ENCODE measurements at places on chromosomes 1 and 21. TPM values are rescaled to one million over a fixed set of nuclear protein-coding genes. Genes with fewer than 3 reads are reported as not detected.

The SHISA4 gene
- 75.8 TPM for polyA plus RNA-seq

DNA sequence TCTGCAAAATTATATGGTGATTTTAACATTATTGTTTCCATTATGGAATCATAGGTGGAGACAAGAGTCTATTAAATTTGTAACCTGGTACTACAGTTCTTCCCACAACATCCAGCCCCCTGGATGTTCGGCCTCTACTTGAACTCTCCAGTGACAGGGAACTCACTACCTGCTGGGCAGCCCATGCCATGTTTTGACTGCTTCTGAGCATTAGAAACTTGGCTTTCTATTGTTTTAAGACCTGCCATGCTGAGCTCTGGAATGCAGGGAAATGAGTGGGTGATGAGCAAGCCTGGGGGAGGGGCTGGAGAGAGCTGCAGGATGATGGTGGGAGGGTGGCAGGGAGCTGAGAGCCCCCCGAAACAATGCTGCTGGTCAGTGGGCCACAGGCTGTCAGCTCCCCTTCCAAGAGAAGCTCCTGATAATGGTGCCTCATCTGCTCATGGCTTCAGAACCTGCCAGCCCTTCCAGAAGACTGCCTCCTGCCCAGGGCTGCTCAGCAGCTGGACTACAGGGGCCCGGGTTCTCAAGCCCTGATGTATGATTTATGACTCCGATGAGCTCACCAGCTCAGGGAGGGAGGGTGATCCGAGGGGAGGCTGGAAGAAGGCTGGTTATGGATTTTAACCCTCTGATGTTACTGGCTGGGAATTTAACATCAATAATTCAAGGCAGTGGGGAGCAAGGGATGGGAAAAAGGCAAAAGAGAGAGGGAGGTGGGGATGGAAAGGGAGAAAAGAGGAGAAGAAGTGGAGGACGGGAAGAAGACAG, 205.0 kb downstream of the HIVEP3 start:
- H3K27me3 ChIP-seq, result no peaks in the 10 kb centered on the region
- no peak overlapping the region for H3K27ac ChIP-seq
- H3K4me1 ChIP-seq, result peaks cover 13% of the 10 kb centered on the region
- H3K4me3 ChIP-seq, result no peak overlapping the region

- no peak overlapping the region for H3K4me3 ChIP-seq
- DNase-seq, result no peak
- no peaks in the 10 kb centered on the region for H3K27me3 ChIP-seq
- no peaks in the 10 kb centered on the region for H3K4me1 ChIP-seq
- H3K36me3 ChIP-seq, result no peaks in the 10 kb centered on the region
Measured at GRCh38 chr1:71228742-71229365, 148.0 kb upstream of the ZRANB2 start.

DNA sequence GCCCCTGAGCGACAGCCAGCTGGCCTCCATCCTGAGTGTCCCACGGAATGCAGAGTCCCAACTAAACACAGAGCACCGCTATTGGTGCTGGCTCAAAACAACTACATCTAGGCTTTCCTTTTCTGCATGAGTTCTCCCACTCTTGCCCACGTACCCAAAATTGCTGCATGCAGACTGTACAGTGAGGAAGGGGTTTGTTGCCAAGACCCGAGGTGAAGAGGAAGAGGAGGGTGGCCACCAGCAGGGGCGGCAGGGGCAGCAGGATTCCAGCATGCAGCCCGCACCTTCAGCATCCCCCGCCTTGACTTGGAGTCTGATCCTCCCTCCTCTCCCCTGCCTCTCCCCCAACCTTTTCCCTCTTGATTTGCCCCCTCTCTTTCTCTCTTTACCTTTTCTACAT, 8.0 kb downstream of the S100A9 start:
- no peaks in the 10 kb centered on the region for H3K27me3 ChIP-seq
- H3K4me1 ChIP-seq, result no peaks in the 10 kb centered on the region
- H3K4me3 ChIP-seq, result no peak overlapping the region
- no peak overlapping the region for H3K27ac ChIP-seq
- DNase-seq, result no peak

Measured in heart right ventricle (tissue), 16 donors.